ENCODE measurements at places on chromosomes 7 and 10. TPM values are rescaled to one million over a fixed set of nuclear protein-coding genes. Genes with fewer than 3 reads are reported as not detected.

MMP21 gene
- total RNA-seq = not detected

LRRC18 gene
- not detected for total RNA-seq

TMEM270 gene
- not detected for total RNA-seq

NAT16 gene
- not detected for total RNA-seq

GRID1 gene
- total RNA-seq = 0.60 TPM

SNX10 gene
- 0.56 TPM for total RNA-seq

GIMAP7 gene
- not detected for total RNA-seq

NUTM2D gene
- 3.2 TPM for total RNA-seq

CTBP2 gene
- 62.6 TPM for total RNA-seq

FKBP9 gene
- total RNA-seq = 335 TPM

DGKB gene
- total RNA-seq = 0.60 TPM

MSANTD7 gene
- total RNA-seq = 13.4 TPM

OR2A5 gene
- not detected for total RNA-seq

GRCh38 chr7:112450807-112451761, 824 bp downstream of the IFRD1 start:
- peaks cover 47% of the 10 kb centered on the region for H3K4me1 ChIP-seq
- peak; percentile 96 for DNase-seq
- peak overlapping the region; percentile 100 for H3K27ac ChIP-seq
- H3K4me3 ChIP-seq = peak overlapping the region; percentile 97
- peaks cover 7% of the 10 kb centered on the region for H3K36me3 ChIP-seq

DNA sequence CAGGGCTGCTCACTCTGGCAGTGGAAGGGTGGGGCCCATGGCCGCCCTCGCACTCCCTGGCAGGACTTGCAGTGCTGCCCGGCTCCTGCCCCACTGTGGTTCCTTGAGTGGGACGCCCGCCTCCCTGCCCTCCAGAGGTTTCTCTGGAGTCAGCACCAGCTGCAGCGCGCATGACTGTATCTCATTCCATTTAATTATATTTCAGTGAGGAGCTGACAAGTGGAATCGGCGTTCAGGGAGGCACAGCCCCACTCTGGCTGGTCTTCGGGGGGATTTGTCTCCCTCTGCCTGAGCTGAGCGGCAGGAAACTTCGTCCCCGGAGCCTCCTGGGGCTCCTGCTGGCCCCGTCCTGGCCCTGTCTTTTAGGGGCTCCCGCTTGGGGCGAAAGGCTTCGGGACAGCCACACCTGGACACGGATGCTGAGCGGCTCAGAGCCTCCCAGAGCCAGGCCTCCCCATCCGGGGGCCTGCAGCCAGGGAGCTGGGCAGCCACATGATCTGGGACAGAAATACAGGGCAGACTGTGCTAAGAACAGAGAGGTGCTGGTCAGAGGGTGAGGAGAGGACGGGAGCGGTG, 75.3 kb upstream of the NKX6-2 start:
- H3K27ac ChIP-seq = no peak overlapping the region
- no peak overlapping the region for H3K4me3 ChIP-seq
- H3K27me3 ChIP-seq = peaks cover 52% of the 10 kb centered on the region
- DNase-seq = peak; percentile 87
- H3K36me3 ChIP-seq = peaks cover 2% of the 10 kb centered on the region

- no peak overlapping the region for H3K4me3 ChIP-seq
- H3K27ac ChIP-seq = no peak overlapping the region
- no peaks in the 10 kb centered on the region for H3K4me1 ChIP-seq
- no peak for DNase-seq
- no peaks in the 10 kb centered on the region for H3K36me3 ChIP-seq
Observed at GRCh38 chr10:111830359-111830758, 353.2 kb downstream of the GPAM start.

DNA sequence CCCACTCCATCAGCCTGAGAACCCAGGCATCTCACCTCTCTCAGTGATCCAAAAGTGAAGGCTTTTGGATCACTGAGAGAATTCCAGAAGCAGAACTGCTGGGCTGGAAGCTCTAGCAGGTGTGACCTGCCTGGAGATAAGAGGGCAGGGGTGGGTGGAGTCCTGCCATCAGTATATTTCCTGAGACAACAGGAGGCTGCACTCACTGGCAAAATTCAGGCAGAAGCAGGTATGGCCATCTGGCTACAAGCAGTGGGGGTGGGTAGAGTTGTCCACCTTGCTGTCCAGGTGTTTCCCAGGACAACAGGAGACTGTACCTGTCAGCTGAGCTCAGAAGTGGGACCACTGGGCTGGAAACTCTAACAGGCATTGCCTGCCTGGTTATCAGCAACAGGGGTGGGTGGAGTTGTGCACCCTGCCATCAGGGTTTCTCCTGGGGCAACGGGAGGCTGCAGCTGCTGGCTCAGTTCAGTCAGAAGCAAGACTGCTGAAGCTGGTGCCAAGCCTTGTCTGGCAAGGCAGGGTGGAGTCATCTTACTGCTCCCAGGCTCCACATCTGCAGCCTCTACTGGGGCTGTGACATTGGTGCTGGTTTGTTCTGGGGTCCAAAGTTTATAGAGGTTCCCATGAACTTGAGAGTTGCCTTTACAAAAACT, 47.2 kb upstream of the SFTPD start:
- no peak overlapping the region for H3K4me3 ChIP-seq
- H3K27ac ChIP-seq = no peak overlapping the region
- peaks cover 8% of the 10 kb centered on the region for H3K4me1 ChIP-seq
- peaks cover 8% of the 10 kb centered on the region for H3K27me3 ChIP-seq
- peaks cover 2% of the 10 kb centered on the region for H3K36me3 ChIP-seq
- no peak for DNase-seq

DNA sequence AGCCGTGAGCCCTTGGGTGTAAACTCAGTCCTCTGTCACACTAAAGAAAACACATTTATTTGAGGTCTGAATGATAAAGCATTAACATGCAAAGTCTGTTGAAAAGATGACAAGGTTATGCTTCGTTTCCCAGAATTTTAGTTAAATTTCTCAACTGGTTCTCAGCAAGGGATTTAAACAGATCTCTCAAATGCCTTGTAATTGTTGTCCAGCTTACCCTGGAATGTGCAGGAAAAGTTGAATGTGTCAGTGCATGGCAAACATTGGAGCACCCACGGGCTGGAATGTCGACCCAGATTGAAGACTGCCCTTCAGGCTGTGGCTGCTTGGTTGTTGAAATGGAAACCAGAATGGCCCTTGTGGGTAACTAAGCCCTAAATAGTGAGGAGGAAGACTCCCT, 191.8 kb downstream of the TRIL start:
- no peaks in the 10 kb centered on the region for H3K36me3 ChIP-seq
- H3K27ac ChIP-seq = no peak overlapping the region
- H3K4me3 ChIP-seq = no peak overlapping the region
- no peak for DNase-seq
- H3K27me3 ChIP-seq = no peaks in the 10 kb centered on the region

GRCh38 chr10:63644418-63645142, 123.4 kb downstream of the REEP3 start:
- H3K4me3 ChIP-seq = no peak overlapping the region
- DNase-seq = no peak
- no peak overlapping the region for H3K27ac ChIP-seq
- H3K4me1 ChIP-seq = no peaks in the 10 kb centered on the region
- no peaks in the 10 kb centered on the region for H3K27me3 ChIP-seq

GRCh38 chr7:33354201-33354600, 224.8 kb downstream of the BBS9 start:
- no peak overlapping the region for H3K4me3 ChIP-seq
- no peak overlapping the region for H3K27ac ChIP-seq
- DNase-seq = no peak
- peaks cover 2% of the 10 kb centered on the region for H3K36me3 ChIP-seq

- H3K4me3 ChIP-seq = no peak overlapping the region
- H3K27ac ChIP-seq = no peak overlapping the region
- no peak for DNase-seq
Observed at GRCh38 chr7:50353201-50353600, 48.7 kb downstream of the IKZF1 start.

- no peaks in the 10 kb centered on the region for H3K36me3 ChIP-seq
- no peak for DNase-seq
- H3K27me3 ChIP-seq = peaks cover 6% of the 10 kb centered on the region
Observed at GRCh38 chr7:21355406-21355874, 72.4 kb upstream of the SP4 start.

DNA sequence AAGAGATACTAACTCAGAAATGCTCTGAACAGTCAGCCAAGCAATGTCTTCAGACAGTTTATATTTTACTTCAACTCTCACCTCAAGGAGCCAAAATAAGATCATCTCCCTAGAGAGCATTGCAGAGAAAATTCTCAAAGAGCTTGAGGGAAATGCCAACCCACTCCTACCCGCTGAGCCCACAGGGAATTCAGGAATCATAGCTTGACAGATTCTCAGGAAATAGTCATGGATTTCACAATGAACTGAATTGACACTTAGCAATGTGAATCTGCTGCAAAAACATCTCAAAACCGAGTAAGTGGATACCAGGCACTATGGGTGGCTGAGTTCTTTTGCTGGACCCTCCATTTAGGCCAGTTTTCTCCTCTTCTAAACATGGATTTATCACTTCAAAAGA, 9.8 kb upstream of the PLAC9 start:
- no peaks in the 10 kb centered on the region for H3K36me3 ChIP-seq
- H3K27ac ChIP-seq = peak overlapping the region; percentile 55
- H3K4me3 ChIP-seq = no peak overlapping the region
- H3K4me1 ChIP-seq = peaks cover 25% of the 10 kb centered on the region

GRCh38 chr7:79823246-79823951, 311.2 kb upstream of the GNAI1 start:
- no peak overlapping the region for H3K27ac ChIP-seq
- DNase-seq = no peak
- H3K4me3 ChIP-seq = no peak overlapping the region

DNA sequence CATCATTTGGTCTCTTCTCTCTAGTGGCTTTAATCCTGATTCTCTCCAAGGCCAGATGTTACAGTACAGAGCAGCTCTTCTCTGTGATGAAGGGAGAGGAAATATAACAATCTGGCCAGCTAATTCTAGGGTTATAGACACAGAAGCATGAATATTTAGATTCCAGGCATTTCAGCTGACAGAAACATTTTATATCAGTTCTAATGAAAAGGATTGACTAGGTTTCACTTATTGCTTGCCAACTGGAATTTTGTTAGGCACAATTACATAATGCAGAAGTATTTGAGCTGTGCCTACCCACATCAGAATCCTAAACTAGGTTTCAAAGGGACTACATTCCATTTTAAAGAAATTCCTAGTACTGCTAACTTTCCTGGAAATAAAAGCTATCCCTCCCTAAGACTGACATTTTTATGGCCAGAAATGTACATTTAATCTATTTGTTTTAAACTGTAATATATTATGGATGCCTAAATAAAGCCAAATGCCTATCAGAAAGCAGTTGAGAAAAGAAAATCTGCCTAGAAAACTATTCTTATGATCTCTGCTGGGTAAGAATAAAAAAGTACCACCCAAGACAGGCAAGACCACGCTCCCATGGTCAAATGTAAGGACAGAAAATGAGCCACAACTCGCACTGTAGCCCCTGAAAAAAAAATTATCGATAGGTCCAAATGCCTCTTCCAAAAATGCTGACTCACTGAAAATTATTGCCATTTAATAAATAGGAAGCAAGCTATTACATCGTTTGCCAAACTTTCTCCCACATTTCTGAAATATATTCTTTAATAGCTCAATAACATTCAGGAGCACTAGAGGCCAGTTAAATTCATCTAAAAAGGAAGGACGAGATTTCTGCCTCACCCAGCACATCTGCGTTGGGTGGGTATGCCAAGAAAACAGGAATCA, 498.1 kb downstream of the KCNMA1 start:
- H3K4me3 ChIP-seq = no peak overlapping the region
- DNase-seq = no peak
- H3K4me1 ChIP-seq = peaks cover 71% of the 10 kb centered on the region
- H3K27me3 ChIP-seq = no peaks in the 10 kb centered on the region
- no peaks in the 10 kb centered on the region for H3K36me3 ChIP-seq
- H3K27ac ChIP-seq = peak overlapping the region; percentile 79

GRCh38 chr7:83588602-83589240, 60.2 kb downstream of the SEMA3E start:
- no peak overlapping the region for H3K4me3 ChIP-seq
- DNase-seq = no peak
- no peak overlapping the region for H3K27ac ChIP-seq
- H3K27me3 ChIP-seq = no peaks in the 10 kb centered on the region

GRCh38 chr10:48691812-48692528, 7.3 kb downstream of the WDFY4 start:
- no peaks in the 10 kb centered on the region for H3K36me3 ChIP-seq
- no peak overlapping the region for H3K27ac ChIP-seq
- peaks cover 39% of the 10 kb centered on the region for H3K27me3 ChIP-seq
- no peak overlapping the region for H3K4me3 ChIP-seq
- no peak for DNase-seq

- peaks cover 37% of the 10 kb centered on the region for H3K4me1 ChIP-seq
- no peaks in the 10 kb centered on the region for H3K27me3 ChIP-seq
Observed at GRCh38 chr10:113326160-113327111, 226.4 kb upstream of the HABP2 start.

DNA sequence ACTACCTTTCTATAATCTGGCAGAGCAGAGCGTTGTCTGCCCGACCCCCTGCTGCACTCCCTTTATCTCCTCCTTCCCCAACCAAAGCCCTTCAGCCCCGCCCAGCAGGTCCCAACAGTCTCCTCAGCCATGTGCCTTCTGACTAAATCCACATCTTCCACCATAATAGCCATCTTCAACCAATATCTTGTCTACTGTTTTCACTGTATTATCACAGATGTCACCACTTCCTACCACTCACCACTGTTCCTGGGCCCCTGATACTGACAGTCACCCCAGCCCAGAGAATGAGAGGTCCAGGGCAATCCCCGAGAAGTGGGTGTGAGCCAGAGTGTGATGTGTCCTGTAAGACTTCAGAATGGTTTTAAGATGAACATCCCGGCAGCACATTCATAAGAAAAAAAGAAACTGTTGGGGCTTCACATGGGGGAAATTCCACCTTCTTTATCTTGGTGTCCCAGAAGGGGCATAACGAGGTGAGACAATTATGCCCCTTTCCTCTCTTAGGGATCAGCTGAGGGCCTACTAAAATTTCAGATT, 25.3 kb downstream of the CCDC6 start:
- no peak overlapping the region for H3K4me3 ChIP-seq
- no peaks in the 10 kb centered on the region for H3K27me3 ChIP-seq
- peaks cover 24% of the 10 kb centered on the region for H3K4me1 ChIP-seq
- H3K27ac ChIP-seq = peak overlapping the region; percentile 43
- no peaks in the 10 kb centered on the region for H3K36me3 ChIP-seq

- DNase-seq = no peak
- no peak overlapping the region for H3K27ac ChIP-seq
- H3K27me3 ChIP-seq = peaks cover 3% of the 10 kb centered on the region
- no peaks in the 10 kb centered on the region for H3K4me1 ChIP-seq
- no peaks in the 10 kb centered on the region for H3K36me3 ChIP-seq
Observed at GRCh38 chr10:128927497-128928161, 539.4 kb upstream of the MGMT start.

Measured in chondrocyte (in vitro differentiated cells).